ENCODE measurements at places on chromosomes 1 and 21.

- DNase-seq, result no peak
Measured at GRCh38 chr1:223084464-223084866, 58.6 kb downstream of the TLR5 start.

DNA sequence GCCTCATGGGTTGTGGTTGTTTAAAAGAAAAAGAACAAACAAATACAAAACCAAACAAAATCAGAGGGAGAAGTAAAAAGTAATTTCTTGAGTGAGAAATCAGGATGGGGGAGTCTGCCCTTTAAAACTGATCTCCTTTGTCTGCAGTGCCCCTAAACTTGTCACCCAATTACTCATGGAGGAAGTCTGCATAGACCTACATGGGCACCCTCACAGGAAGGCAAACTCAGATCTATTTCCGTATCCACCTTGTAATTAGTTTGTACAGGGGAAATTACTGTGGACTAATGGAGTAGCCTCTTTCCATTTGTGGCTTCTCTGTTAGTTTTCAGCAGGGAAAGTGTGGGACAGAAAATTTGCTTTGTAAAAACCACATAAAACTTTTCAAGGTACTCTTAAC is 600.4 kb downstream of the ADGRL2 start:
- DNase-seq, result no peak

DNA sequence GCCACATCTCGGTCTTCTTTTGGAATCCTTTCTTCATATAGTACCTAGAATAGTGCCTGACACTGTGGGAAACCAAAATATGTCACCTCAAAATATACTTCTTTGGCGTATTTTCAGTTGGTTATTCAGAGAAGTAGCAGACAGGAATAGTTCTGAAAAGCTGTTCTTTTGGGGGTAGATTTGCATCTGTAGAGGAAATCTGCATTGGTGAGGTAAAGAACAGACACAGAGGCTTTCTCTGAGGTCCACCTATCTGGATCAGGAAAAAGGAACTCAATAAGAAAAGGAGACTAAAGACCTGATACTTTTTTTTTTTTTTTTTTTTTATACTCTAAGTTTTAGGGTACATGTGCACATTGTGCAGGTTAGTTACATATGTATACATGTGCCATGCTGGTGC is 23.2 kb downstream of the LEPR start:
- no peak for DNase-seq

- DNase-seq, result no peak
Measured at GRCh38 chr1:180402001-180402400, 100.4 kb downstream of the ACBD6 start.

DNA sequence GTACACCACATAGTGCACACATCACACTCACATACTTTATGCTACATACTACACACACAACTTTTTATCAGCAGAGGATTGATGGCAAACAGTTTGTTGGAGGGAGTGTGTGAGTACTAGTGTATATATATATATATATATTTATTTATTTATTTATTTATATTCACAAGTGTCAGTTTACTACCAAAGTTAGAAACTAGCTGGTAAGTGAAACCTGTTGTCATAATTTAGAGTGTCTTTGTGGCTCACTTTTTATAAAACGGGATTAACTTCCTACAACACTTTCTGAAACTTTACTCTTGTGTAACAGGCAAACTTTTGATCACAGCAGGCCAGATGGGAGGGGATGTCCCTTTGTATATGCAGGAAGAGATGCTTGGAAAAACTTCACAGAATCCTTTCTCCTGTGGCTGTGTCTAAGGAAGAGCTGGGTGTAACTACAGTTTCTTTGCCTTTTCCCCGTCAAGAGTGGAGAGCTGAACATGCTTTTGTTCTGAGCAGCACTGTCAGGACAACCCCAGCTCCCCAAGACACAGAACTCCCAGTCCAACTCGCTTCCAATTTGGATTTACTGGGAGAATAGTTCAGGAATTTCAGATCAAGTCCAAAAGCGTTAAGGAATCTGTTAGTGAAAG is 1.9 kb upstream of the SAMD13 start:
- DNase-seq, result no peak

DNA sequence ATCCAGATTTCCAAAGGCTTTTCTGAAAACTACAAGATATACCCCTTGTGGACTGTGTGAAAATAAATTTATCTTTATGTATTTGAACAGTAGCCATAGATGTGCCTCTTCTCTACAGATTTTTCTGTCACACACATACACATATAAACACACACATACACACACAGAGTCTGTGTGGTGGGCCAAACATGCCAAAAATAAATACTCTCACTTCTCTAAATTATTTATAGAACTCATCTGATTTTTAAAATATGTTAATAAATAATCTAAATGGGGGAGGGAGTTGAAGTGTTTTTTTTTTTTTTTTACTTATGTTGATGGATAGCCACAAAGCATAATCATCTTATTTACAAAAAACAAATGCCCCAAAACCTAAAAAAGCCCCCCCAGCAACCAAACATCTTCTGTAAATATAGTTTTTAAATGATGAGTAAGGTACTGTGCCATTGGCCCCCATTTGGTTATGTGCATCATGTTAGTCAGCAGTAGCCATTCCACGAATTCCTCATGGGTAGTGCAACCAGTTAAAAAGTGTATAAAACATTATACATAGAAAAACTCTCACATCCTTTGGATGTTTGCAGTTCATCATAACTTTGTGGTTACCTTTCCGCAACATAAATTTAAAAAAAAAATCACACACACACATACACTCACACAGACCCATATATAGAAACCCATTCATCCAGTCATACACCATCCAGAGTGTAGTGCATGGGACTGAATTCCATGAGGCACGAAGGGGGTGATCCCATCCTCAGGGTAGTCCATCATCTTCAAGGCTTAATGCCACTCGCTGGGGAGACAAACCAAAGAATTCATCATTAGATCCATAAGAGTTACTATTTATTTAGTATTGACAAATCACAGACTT is 8.2 kb upstream of the MAGOH start:
- no peak for DNase-seq

DNA sequence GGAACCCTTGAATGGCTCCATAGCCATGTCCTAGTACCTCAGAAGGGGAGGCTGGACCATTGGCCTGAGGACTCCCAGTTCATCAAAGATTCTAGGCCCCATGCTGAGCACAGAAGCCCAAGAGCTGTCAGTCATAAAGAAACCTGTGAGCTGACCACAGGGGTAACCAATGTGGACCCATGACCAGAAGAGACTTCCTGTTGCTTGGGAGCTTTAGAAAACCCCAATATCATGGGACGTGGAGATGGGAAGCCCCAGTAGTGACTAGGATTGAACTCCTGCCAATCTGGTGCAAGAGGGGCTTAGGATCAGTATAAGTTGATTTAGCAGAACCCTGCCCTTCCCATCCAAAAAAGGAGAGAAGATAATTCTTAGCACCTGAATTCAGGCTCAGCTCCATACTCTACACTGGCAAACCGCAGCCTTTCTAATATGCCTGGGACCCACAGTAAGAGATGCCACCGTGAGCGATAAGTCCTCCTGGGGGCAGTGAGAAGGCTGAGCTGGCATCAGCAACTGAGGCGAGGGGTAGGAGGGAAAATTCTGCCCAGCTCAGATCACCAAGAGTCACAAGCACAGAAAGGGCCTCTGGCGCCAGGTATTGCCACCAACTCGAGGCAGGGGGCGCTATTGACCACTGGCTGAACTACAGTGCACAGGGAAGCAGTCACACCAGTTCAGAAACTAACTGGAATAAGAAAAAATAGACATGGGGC is 108.9 kb downstream of the CAPN8 start:
- DNase-seq, result no peak

DNA sequence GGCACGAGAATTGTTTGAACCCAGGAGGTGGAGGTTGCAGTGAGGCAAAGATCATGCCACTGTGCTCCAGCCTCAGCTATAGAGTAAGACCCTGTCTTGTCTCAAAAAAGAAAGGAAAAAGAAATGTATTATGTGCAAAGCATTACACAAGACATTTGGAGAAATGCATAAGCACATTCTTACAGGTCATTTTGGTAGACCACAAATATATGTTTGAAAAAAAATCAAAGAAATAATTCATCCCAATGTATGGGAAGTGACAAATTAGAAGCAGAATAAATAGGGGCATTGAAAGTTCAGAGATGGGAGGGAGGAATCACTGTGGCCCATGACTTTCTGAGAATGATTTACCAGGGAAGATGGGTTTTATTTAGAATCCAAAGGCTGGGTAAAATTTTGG is 283.5 kb upstream of the ADAMTS5 start:
- DNase-seq, result no peak

- DNase-seq, result no peak
Measured at GRCh38 chr1:169833179-169833901, 38.6 kb upstream of the METTL18 start.

DNA sequence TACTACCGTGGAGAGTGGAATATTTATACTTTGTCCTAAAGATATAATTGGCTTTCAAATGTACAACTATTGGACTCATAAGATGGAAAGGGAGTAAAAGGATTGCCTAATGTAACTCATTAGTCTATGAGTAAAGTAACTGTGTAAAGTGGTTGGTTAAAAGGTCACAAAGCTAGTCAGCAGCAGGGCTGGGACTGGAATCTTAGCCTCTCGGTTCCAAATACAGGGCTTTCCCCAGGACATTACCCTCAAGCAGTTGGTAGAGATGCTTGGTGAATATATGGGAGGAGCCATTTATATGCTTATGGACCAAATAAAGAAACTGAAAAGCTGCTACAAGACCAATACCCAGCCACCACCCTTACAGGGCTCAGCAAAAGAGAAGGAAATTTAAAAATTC is 283.7 kb downstream of the HLX start:
- no peak for DNase-seq

DNA sequence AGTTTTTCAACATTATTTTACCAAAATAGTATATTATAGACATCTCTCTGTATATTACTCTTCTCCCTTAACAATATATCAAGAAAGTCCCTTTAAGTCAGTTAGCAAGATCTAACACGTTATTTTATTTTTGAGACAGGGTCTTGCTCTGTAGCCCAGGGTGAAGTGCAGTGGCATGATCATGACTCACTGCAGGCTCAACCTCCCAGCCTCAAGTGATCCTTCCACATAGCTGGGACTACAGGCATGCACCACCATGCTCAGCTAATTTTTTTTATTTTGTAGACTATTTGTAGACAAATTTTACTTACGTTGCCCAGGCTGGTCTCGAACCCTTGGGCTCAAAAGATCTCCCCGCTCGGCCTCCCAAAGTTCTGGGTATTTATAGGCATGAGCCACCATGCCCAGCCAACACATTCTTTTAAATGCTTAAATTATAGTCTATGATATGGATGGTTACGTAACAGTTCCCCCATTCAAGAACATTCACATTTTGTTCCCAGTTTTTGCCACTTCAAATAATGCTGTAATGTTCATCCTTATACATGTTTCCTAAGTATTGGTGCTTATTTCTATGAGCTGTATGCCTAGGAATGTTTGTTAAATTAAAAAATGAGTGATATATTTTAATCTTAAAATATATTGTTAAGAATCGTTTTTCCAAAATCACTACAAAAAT is 70.4 kb downstream of the TUT4 start:
- DNase-seq, result no peak

- no peak for DNase-seq
Measured at GRCh38 chr1:200359610-200360163, 50.1 kb downstream of the ZNF281 start.

DNA sequence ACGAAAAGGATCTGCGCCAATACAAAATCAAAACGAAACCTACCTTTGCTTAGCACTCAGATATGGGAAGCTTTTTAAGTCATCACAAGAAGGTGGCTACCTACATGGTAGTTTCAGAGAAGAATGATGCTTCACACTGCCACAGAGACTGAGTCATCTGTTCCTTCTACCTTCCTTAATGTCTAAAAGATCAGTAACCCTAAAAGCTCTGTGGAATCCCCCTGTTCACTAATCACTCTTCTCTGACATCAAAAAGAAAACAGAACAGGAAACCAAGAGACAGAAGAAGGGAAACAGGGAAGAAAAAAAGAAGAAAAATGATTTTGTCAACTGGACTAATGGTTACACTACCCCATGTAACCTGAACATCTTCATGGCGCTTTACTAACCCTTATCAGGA is 177.2 kb downstream of the SMYD3 start:
- no peak for DNase-seq

Data from NCI-H2029 treated with DMSO at 0.1 percent for 48 hours (cell line).